ENCODE measurements at places on chromosomes 7 and 10. TPM values are rescaled to one million over a fixed set of nuclear protein-coding genes. Genes with fewer than 3 reads are reported as not detected.

Gene TRIL
- 61.5 TPM for total RNA-seq

Gene EPO
- 0.23 TPM for total RNA-seq

Gene FGFBP3
- 420 TPM for total RNA-seq

Gene TAS2R60
- not detected for total RNA-seq

DNA sequence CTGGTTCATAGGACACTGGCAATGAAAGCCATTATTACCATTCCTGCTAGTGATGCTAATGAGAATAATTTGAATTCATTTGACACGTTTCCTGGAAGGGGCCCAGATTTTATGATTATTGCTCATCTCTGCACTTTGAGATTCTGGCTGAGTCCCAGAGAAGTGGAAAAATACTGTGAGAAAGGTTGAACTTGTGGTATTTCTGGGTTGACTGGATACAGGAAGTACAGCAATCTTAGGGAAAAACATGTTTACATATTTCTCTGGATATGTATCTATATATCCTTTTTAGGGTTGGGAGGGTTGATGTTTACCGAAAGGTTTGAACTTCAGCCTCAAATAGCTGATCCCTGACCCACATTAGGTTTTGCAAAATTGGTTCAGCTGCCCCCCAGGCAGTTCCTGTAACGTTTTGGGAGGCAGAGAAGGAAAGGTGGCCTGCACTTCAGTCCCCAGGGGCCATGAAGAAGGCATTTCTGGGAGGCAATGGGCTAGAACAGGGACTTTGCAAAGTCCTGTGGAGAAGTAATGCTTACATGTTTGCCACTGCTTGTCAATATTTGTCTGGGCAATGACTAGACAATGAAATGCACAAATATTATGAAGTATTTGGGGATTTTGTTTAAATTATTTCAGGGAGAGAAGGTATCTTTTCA lies 253.7 kb upstream of the PITRM1 start:
- no peaks in the 10 kb centered on the region for H3K36me3 ChIP-seq
- no peak for DNase-seq
- peaks cover 39% of the 10 kb centered on the region for H3K4me1 ChIP-seq
- H3K4me3 ChIP-seq = no peak overlapping the region
- no peak overlapping the region for H3K27ac ChIP-seq

- H3K4me1 ChIP-seq = peaks cover 33% of the 10 kb centered on the region
- no peak for DNase-seq
- peak overlapping the region; percentile 94 for H3K4me3 ChIP-seq
- peaks cover 3% of the 10 kb centered on the region for H3K36me3 ChIP-seq
- peak overlapping the region; percentile 38 for H3K27ac ChIP-seq
Measured at GRCh38 chr7:99618726-99619125, 2.0 kb downstream of the ZSCAN25 start.

DNA sequence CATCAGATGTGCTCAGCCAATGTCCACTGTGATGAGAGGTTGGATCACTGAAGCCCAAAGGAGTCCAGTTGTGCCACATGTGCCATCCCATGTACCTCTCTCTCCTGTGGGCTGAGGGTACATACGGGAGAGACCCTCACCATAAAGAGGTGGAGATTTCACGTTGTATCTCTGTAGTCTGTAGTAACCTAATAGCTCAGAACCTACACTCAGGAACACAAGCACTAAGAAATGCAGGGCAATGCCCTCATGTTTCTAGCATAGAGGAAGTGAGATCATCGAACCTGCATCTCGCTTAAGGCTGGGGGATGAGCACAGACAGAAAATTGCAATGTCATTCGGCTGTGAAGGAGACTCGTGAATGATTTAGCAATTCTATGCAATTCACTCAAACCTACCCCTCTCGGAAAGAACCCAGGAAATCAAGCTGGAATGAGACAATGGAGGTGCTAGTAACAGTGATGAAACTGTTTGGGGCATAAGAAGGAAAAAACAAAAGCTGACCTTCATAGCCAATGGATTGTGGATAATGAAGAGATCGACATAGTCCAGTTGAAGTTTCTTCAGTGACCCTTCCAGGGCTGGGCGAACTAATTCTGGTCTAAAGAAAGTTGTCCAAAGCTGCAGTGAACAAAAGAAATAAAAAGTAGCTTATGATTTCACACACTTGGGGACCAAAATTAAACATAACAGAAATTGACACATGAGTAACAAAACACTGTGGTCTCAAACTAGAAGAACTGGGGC lies 80.3 kb upstream of the UCN3 start:
- H3K27me3 ChIP-seq = no peaks in the 10 kb centered on the region
- no peaks in the 10 kb centered on the region for H3K36me3 ChIP-seq
- no peak for DNase-seq

DNA sequence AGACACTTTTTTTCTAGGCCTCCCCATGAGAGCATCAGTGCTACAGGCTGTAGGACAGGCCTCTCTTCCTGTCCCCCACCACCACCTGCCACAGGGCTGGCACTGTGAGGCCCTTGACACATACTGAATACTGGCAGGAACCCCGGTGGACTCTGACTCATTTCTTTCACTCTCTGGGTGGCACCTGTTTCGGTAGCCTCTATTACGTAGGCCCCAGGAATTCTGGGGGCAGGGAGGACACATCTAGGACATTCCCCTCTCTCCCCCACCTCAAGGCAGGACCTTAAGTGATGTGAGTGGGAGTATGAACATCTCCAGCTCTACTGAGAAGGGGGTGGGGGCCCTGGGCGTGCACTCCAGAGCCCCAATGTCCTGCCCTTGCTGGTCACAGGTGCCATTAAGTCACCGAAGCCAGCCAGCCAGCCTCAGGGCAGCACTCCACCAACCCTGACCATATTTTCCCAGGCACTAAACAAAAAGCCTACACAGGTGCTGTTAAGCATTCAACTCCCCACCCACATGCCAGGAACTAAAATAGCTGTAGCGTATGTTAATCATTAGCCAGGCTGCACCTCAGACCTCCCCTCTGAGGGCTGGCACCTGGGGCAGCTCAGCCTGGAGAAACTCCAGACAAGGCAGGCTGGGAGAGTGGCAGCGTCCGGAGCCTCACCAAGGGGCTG lies 8.9 kb downstream of the ANXA11 start:
- H3K4me3 ChIP-seq = no peak overlapping the region
- peaks cover 9% of the 10 kb centered on the region for H3K36me3 ChIP-seq
- no peaks in the 10 kb centered on the region for H3K27me3 ChIP-seq

- H3K4me1 ChIP-seq = peaks cover 27% of the 10 kb centered on the region
- no peak overlapping the region for H3K27ac ChIP-seq
- H3K27me3 ChIP-seq = no peaks in the 10 kb centered on the region
- no peak for DNase-seq
- H3K4me3 ChIP-seq = no peak overlapping the region
Measured at GRCh38 chr7:71555758-71556157, 423.8 kb downstream of the GALNT17 start.

- H3K27ac ChIP-seq = no peak overlapping the region
- H3K4me1 ChIP-seq = peaks cover 36% of the 10 kb centered on the region
- H3K4me3 ChIP-seq = no peak overlapping the region
- no peak for DNase-seq
- peaks cover 4% of the 10 kb centered on the region for H3K27me3 ChIP-seq
Measured at GRCh38 chr10:29068302-29068701, 220.6 kb upstream of the LYZL1 start.

- peak overlapping the region; percentile 92 for H3K4me3 ChIP-seq
- no peak overlapping the region for H3K27ac ChIP-seq
- H3K36me3 ChIP-seq = no peaks in the 10 kb centered on the region
- H3K27me3 ChIP-seq = peaks cover 99% of the 10 kb centered on the region
- DNase-seq = no peak
Measured at GRCh38 chr7:97006055-97006815, 882 bp downstream of the DLX6 start.

DNA sequence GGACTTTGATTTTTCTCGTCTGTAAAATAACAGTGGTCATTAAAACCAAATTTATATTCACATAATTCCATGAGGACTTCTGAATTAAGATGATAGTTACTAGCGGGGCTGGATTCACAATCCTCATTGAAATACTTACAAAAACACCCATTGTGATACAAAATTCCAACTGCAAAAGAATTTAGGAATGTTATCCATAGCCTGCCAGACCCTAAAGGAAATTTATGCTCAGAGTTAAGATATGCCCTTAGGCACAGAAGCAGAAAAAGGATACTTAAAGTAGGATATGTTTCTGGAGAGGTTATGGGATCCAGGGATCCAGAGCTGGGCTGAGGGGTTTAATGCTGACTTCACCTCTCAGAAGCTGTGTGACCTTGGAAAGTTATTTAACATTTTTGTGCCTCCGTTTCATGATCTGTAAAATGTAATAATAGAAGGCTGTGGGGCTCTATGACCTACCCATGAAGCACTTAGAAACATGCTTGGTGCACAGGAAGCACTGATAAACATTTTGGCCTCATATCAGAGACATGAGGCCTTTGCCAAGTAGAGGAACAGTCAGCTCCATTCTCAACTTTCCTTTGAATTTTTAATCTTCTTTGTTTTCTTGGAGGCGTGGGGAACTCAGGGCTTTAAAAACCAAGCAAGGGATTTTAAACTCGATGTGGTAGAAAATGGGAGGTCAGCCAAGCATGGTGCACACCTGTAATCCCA lies 744.7 kb downstream of the KCNMA1 start:
- H3K4me3 ChIP-seq = no peak overlapping the region
- peaks cover 6% of the 10 kb centered on the region for H3K36me3 ChIP-seq
- H3K27me3 ChIP-seq = no peaks in the 10 kb centered on the region

- no peaks in the 10 kb centered on the region for H3K27me3 ChIP-seq
- DNase-seq = no peak
- no peaks in the 10 kb centered on the region for H3K36me3 ChIP-seq
- H3K4me1 ChIP-seq = peaks cover 9% of the 10 kb centered on the region
Measured at GRCh38 chr7:85564861-85565260, 378.0 kb upstream of the SEMA3D start.

DNA sequence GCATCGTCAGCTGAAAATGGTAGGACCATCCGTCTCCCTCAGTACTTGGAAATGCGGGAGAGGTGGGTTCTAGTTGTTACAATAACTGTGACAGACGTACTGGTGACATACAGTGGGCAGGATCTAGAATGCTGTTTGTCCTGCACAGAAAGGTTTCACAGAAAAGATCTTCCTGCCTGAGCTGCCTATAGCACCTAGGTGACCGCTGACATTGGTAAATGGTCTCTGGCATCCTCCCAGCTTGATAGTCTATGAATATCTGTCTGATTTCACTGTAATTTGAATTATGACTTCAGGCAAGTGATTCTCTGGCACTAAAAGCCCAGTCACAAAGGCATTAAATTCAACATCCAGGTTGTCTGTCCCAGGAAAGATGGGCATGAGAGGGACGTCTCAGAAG lies 38.2 kb upstream of the CCDC3 start:
- H3K4me1 ChIP-seq = peaks cover 11% of the 10 kb centered on the region
- H3K4me3 ChIP-seq = no peak overlapping the region
- no peaks in the 10 kb centered on the region for H3K27me3 ChIP-seq
- H3K27ac ChIP-seq = peak overlapping the region; percentile 19

- H3K4me1 ChIP-seq = no peaks in the 10 kb centered on the region
- H3K27me3 ChIP-seq = peaks cover 44% of the 10 kb centered on the region
- peaks cover 4% of the 10 kb centered on the region for H3K36me3 ChIP-seq
- no peak overlapping the region for H3K27ac ChIP-seq
- no peak for DNase-seq
- no peak overlapping the region for H3K4me3 ChIP-seq
Measured at GRCh38 chr7:159175792-159176191, 31.1 kb upstream of the VIPR2 start.

DNA sequence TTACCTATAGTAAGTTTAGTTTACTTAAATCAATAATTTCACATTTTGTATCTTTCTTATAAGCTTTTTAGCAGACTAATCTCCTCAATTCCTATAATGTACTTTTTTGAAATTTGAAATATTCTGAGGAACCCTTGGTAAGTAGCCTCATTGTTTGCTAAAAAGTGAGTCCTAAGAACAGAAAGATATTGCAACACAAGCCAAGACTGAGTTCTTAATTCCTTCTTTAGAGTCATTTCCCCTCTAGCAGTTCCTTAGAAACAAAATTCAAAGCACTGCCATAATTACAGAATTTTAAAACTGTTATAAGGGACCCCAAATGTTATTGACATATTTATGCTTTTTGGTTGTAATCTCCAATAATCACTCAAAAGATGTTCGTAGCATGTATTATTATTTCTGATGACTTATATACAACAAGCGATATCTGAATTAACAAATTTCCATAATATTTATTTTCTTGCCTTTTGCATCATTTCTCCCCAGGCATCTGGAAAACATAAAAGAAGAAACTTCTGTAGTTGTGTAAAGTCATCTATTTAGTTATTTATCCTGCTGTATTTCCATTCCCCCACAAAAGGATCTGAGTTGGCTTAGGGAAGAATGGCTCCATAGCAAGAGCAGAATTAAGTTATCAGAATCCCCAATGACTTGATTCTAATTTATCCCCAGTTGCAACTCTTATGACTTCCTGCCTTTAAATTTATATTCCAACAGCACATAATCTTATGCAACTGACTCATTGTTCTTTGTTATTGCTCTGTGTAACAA lies 67.8 kb downstream of the TMEM26 start:
- no peak for DNase-seq
- H3K4me3 ChIP-seq = no peak overlapping the region
- H3K4me1 ChIP-seq = no peaks in the 10 kb centered on the region
- peaks cover 3% of the 10 kb centered on the region for H3K27me3 ChIP-seq
- H3K27ac ChIP-seq = no peak overlapping the region

- no peak for DNase-seq
- H3K36me3 ChIP-seq = no peaks in the 10 kb centered on the region
- H3K27ac ChIP-seq = no peak overlapping the region
- H3K27me3 ChIP-seq = peaks cover 2% of the 10 kb centered on the region
- H3K4me3 ChIP-seq = no peak overlapping the region
- H3K4me1 ChIP-seq = peaks cover 64% of the 10 kb centered on the region
Measured at GRCh38 chr7:2619116-2619515, 12.7 kb upstream of the TTYH3 start.

DNA sequence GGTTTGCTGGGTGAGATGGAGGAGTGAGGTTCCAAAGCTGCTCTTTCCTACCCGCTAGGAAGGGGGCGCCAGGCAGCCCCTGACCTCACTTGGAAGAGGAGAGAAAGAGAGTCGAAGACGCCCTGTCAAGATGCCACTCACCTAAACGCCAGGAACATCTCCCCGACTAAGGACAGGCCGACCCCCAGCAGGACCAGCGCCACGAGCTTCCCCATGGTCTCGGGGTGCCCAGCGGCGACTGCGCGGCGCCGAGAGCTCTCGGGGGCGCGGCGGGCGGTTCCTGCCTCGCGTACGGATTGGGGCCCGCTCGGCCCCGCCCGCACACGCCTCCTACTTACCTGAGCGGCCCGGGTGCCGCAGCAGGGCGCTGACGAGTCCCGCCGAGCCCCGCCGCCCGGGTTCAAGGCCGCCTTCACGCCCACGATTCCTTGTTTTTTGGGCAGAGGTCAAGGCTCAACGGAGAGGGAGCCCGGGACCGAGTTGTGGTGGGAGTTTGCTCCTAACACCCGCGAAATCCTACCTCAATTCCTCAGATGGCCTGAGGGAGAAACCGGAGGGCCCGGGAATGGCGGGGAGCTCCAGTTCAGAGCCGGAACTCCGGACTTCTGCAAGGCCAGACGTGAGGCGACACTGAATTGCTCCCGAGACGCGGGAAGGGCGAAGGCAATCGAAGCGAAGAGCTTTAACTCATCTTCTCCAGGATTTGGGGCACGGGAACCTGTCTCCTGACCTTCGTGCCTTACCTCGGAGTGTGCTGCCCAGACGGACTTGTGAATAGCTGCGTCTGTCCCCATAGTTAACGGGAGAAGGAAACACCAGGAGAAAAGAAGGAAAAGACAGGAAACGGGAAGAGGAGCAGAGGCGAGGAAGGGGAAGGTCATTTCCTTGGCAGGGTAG lies at the start of gene PON3:
PON3 (minus strand) TSS at position 240 of the 897 bp plus-strand sequence; CDS start at position 215, 25 bp downstream.
- no peak within 1 kb of the TSS for H3K4me3 ChIP-seq
- no peak for DNase-seq
- no peaks in the 10 kb centered on the region for H3K27me3 ChIP-seq
- H3K27ac ChIP-seq = no peak within 1 kb of the TSS

Measured in neural crest cell (in vitro differentiated cells).